NCI-H2227 treated with DMSO at 0.1 percent for 48 hours (cell line): ENCODE measurements at places on chromosomes 7 and 10.

GRCh38 chr7:18900236-18900635 lies 217.2 kb downstream of the TWIST1 start:
- DNase-seq: no peak

GRCh38 chr10:132354356-132355094 lies 22.5 kb downstream of the LRRC27 start:
- no peak for DNase-seq

DNA sequence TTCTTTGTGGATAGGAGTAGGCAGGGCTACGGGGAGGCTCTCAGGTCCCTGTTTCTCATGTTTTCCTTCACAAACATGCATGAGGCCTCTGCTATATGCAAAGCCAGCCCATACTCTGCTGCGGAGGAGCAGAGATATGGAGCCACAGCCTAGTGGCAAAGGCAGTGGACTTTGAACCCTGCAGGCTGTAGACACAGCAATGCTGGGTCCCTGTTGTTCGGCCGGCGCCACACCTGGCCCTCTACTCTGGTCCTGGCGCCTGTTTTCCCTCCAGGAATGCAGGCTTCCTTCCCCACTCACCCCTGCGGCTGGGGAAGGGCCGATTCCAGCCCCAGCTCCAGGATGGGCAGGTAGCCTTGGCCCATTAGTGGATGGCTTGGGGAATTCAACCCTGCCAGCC lies 11.5 kb downstream of the CLRN3 start:
- no peak for DNase-seq

DNA sequence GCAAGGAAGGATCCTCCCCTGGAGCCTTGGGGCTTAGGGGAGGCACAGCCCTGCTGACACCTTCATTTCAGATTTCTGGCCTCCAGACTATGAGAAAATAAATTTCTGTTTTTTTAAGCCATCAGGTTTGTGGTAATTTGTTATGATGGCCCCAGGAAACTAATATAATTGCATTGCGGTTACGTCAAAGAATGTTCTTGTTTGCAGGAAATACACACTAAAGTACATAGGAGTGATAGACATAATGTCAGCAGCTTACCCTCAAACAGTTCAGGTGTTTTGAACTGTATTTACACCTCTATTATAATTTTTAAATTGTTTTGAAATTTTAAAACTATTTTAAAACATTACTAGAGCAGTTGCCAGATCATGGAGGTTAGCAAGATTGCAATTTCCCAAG lies 12.6 kb upstream of the FHIP2A start:
- no peak for DNase-seq
